D721Med (cell line): ENCODE measurements at places on chromosomes 6 and 20.

- no peak for DNase-seq
Observed at GRCh38 chr20:13212750-13213149, 8.3 kb upstream of the ISM1 start.

- DNase-seq, result no peak
Observed at GRCh38 chr6:150410906-150411305, 42.1 kb downstream of the IYD start.

- DNase-seq, result no peak
Observed at GRCh38 chr20:58023346-58023745, 205.1 kb downstream of the ANKRD60 start.

- no peak for DNase-seq
Observed at GRCh38 chr6:1669996-1670395, 60.3 kb downstream of the FOXC1 start.

DNA sequence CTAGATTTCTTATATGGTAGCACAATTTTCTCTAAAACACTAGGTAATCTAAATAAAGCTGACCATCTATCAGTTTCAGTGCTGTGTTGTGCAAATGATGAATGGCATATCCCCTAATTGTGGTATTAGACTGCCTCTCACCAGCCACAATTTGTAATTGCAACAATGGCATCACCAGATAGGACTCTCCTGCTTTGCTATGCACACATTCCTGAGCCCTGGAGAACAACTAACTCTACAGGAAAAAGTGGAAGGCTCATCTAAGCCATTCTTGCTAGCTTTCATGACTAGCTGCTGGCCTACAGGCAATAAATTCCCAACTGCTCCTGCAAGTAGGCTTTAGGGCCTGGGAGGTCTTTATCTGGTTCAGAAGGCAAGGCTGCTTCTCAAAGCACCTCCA lies 974.1 kb downstream of the EYS start:
- no peak for DNase-seq

DNA sequence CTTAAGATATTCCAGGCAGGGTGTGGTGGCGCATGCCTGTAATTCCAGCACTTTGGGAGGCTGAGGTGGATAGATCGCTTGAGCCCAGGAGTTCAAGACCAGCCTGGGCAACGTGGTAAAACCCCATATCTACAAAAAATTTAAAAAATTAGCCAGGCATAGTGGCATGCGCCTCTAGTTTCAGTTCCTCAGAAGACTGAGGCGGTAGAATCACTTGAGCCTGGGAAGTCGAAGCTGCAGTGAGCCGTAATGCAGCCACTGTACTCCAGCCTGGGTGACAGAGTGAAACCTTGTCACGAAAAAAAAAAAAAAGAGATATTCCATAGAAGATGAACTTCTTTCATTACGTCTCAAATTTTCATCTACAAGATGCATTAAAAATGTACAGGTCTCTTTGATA lies 46.7 kb upstream of the ISM1 start:
- DNase-seq, result no peak
